ENCODE measurements at places on chromosomes 11 and 22. TPM values are rescaled to one million over a fixed set of nuclear protein-coding genes. Genes with fewer than 3 reads are reported as not detected.

Gene NXPE2
- 24.9 TPM for total RNA-seq

Gene PHF5A
- total RNA-seq, result 31.7 TPM

Gene PYGM
- 2.8 TPM for total RNA-seq

Gene OR8J1
- not detected for total RNA-seq

Gene NRGN
- total RNA-seq, result 1.7 TPM

Gene MS4A13
- total RNA-seq, result not detected
